Activated CD4-positive, alpha-beta T cell treated with anti-CD3 and anti-CD28 coated beads for 24 hours (primary cell): ENCODE measurements at places on chromosomes 5 and 9.

GRCh38 chr9:122265149-122265915 is 650 bp downstream of the MRRF start:
- DNase-seq, result no peak

- DNase-seq, result no peak
These were observed 101.7 kb upstream of the SPOCK1 start for GRCh38 chr5:137600721-137601360.

- peak; percentile 83 for DNase-seq
These were observed 43.9 kb upstream of the PRRC2B start for GRCh38 chr9:131349881-131350563.

- no peak for DNase-seq
These were observed 64.6 kb downstream of the ENC1 start for GRCh38 chr5:74575741-74576538.

- DNase-seq, result no peak
These were observed 85.7 kb upstream of the ARRDC3 start for GRCh38 chr5:91468651-91469422.

GRCh38 chr5:5650242-5650641 is 227.8 kb downstream of the ICE1 start:
- DNase-seq, result no peak

- DNase-seq, result no peak
These were observed 99.9 kb downstream of the PRR16 start for GRCh38 chr5:120564013-120564412.

- no peak for DNase-seq
These were observed 7.6 kb downstream of the SLC24A2 start for GRCh38 chr9:19781240-19781639.

- DNase-seq, result no peak
These were observed 1359.1 kb upstream of the CDH9 start for GRCh38 chr5:28397502-28397941.

GRCh38 chr9:75892216-75892911 is 1.9 kb downstream of the PCSK5 start:
- peak; percentile 26 for DNase-seq

DNA sequence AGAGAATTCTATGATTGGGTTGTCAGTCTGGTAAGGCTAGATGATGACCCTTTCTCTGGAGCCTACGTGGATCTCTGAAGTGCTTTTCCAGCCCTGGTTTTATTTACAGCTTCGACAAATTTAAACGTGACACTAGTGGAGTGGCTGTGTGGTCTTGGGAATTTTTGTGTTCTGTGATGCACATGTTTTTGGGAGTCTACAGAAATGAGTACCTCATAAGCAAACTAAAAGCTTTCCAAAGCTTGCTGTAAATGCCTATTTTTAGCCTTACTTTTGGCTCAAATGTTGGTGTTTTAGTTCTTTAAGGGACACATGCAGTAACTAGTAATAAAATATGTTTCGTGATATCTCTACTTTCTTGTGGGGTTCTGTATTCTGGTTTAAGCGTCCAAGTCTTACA is 3.3 kb downstream of the LARP1 start:
- no peak for DNase-seq

DNA sequence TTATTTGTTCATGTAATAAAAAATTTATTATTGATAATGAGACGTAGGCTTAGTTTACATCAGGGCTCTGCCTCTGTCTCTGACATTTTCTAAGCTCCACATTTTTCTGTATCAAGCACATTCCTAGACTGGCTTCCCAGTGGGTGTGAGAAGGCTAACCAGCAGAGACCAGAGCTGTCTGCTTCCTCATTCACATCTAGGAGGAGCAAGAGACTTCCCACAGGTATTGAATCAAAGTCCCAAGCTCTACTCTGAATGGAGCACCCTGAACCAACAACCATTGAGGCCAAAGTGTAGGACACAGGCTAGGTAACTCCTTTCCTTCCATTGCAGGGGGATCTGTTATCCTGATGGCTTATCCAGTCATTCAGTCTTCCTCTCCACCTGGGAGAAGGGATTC is 72.4 kb downstream of the PARP8 start:
- DNase-seq, result no peak

GRCh38 chr9:84953797-84954705 is 284.5 kb downstream of the NTRK2 start:
- DNase-seq, result peak; percentile 45

DNA sequence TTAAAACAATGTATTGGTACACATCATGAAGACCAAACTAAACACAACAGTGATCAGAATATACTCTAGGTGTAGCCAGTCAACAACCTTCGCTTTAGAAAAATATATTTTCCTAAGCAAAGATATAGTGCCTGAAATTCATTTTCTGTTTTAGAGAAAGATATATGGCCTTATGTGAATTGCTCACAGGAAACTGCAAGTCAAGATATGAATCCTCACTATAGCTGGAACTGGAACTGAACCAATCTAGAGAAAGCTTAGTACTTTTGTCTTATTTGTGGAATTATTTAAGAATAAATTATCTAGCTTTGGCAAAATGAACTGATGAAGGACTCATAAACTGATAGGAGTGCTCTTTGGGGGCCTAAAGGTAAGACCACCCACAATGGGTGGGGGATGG is 27.3 kb downstream of the GZMK start:
- no peak for DNase-seq

- no peak for DNase-seq
These were observed 191.4 kb downstream of the FRMD3 start for GRCh38 chr9:83346655-83347420.

DNA sequence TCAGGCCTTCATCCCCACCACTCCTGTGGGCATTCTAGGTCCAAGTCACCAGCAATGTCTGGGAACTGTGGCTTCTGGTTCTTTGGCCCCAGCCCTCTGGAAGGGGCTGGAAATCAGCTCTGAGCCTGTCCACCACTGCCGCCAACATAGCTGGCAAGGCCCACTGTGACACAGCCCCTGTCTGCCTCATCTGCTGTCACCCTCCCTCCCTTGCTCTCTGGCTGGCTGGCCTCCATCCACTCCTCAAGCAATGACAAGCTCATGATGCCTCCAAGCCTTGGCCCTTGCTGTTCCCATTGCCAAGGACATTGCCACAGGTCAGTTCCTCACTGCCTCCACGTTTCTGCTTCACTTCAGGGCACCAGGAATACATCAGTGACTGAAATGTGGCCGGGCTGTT is 93.7 kb downstream of the LHX2 start:
- DNase-seq, result no peak

DNA sequence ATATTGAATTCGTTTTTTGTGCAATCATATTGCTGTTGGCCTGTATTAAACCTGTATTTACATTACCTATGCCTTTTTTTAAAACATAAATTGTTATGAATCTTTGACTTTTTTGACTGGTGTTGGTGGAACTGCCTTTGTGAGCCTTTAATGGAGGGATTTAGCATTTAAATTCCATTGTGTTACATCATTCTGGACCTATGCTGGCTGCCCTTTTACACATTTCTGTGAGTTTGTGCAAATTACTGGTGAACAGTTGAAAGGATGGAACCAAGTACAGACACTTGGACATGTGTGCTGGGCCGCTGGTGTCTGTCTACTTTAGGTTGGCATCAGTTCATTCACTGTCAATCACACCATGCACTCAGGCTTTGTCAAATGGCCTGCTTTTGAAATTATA is 3.4 kb downstream of the SNX18 start:
- no peak for DNase-seq

DNA sequence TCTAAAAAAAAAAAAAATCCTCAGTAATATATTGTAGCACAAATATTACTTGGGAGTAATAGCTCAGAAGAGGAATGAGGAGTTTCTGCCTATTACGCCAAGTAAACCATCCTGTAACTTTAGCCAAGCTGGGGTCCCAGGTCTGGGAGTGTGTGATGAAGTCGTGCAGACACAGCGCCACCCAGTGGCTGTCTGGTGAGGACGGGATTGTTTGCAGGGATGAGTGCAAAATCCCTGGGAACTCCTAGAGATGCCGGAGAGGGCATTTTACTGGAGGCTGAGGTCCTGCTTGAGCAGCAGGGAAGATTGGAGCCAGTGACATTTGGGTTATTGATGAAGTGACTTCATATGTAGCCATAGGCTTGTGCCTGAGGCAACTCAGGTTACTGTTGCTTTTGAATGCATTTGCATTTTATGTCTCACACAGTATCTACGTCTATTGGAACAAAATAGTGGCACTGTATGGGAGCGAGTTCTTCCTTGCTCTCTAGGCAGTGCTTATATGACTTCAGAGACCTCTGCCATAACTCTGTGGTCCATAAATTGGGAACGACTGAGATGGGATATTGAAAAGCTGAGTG is 72.8 kb downstream of the PSAT1 start:
- DNase-seq, result peak; percentile 40

- DNase-seq, result no peak
These were observed 137.6 kb downstream of the MRPL36 start for GRCh38 chr5:1661831-1662558.

DNA sequence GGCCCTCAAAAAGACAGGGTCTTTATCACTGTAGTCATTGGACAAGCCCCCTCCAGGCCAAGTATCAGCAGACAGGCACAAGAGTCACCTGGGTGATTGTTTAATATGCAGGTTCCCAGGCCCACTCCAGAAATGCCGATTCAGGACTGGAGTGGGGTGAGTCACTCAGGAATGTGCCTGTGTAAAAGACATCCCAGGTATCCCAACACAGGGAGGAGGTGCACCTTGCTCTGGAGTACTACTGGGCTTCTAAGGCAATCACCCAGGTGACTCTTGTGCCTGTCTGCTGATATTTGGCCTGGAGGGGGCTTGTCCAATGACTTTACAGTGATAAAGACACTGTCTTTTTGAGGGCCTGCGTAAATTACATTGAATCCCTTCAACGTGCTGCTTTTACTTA is 40.6 kb downstream of the ACTL7B start:
- no peak for DNase-seq

GRCh38 chr5:132500931-132501628 is 10.5 kb upstream of the IRF1 start:
- DNase-seq, result peak; percentile 74

- no peak for DNase-seq
These were observed 6.2 kb downstream of the CENPK start for GRCh38 chr5:65556718-65557117.

DNA sequence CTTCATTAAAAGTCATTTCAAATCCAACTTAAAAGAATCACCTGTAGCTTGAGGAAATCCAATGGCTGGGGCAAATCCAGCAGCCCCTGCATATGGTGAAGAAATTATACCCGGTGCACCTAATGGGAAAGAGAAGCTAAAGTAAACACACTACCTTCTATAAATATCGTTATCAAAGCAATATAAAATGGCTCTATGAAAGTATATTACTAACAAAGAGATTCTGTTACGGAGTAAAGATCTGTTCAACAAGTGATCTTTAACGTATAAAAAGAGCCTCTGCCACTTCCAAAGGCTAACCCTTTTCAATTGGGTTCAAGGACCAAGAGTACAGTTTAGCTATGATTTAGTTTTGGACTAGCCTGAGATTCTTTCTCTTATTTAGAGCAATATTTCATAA is 59.7 kb upstream of the SUSD1 start:
- DNase-seq, result no peak

DNA sequence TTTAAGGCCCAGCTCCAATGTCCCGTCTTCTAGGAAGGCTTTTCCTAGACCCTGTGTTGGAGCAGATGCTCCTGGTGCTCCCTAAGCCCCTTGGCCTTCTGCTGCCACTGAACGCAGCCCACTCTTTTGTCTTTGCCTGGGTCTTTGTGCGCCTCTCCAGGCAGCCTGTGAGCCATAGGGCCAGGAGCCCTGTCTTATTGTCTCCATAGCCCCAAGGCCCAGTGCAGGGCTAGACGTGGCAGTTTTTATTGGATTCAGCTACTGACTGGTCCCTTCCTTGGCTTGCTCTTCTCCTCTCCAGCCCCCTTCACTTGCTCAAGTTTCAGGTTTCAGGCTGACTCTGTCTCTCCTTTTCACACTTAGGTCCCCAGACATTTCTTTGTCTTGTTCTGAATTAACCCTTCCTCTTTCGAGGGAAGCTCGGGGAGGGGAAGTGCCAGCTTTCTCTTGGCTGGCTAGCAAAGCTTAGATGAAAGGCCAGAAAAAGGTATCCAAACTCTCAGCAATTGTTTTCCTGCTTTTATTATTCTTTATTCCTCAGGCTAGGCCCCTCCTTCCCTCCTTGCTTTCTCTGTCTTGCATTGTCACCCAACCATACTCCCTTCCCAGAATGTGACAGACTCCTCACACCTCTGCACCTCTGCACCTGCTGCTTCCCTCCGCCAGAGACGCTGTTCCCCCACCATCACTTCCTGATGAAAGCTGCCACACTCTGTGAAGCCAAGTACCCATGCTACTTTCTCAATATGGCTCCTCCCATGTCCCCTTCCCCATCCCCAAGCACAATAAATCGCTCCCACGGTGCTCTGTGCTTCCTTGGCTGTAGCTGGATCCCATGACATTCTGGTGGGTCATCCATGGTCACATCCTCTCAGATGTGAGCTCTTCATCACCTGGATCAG is 101.6 kb upstream of the CPEB4 start:
- no peak for DNase-seq

- DNase-seq, result no peak
These were observed 359.0 kb upstream of the SLC30A5 start for GRCh38 chr5:68734781-68735180.

DNA sequence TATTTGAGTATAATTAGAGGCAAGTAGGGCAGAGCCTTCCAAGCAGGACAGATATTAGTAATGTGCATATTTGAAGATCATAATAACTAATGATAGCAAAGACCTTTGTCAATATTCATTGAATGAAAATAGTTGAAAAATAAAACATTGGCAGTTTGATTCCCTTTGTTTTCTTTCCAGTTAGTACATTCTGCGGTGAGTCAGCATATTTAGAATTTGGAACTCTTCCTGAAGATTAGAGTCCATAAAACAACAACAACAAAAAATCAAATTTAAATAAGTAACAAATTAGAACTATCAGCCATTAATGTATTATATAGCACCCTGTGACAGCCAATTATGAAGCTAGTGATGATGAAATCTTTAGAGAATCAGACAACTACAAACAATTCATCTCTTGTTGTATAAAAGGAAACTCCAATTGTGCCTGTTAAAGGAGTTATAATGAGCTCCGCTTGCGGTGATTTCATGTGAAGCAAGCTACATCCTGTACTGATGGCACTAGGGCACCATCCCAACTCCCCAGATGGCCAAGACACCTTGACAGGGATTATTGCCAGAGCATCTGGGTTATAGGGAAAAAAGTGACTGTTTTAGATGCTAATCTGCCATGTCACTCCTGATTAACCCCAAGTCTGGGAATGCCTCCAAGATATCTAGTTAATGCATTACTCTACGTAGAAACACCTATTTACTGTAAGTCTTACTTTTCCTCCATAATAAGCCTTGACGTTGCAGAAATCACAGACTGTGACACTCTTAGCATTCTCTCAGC is 6.8 kb downstream of the IFNA8 start:
- no peak for DNase-seq

GRCh38 chr5:55004729-55005128 is 19.3 kb upstream of the GZMK start:
- no peak for DNase-seq

GRCh38 chr5:50717651-50718050 is 51.2 kb downstream of the PARP8 start:
- no peak for DNase-seq

- no peak for DNase-seq
These were observed 68.2 kb downstream of the PIK3R1 start for GRCh38 chr5:68283766-68284165.
